ENCODE measurements at places on chromosomes 3 and 15.

DNA sequence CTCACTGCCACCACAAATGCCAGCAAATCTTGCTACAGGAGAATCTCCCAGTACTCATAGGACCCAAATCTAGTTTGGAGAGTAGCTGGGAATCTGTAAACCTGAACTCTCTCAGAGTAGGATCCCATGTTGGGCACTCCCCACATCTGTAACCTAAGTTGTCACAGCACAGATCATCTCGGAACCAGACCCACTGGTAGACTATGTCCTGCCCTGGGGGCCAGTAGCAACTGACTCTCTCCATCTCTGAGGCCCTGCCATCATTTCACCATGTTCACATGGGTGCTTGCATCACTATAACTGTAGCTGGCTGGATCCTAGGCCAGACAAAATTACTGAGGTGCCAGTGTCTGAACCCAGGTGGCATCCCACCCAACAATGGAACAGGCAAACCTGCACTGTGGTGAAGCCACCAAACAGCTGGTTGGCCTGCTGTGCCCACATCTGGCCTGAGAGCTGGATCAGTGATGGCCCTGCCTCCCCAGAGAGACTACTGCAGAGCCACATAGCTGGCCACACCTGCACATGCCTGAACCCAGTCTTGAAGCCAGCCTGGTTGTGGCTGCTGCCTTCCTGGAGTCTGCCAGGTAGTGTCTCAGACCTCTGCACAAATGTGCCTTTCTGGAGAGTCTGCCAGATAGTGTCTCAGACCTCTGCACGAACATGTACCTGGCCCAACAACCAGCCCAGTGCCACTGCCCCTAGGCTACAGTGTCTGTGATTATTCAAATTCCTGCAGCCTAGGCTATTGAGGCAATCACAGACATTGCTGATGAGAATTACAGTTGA, 82.0 kb downstream of the ISL2 start:
- no peak for DNase-seq

DNA sequence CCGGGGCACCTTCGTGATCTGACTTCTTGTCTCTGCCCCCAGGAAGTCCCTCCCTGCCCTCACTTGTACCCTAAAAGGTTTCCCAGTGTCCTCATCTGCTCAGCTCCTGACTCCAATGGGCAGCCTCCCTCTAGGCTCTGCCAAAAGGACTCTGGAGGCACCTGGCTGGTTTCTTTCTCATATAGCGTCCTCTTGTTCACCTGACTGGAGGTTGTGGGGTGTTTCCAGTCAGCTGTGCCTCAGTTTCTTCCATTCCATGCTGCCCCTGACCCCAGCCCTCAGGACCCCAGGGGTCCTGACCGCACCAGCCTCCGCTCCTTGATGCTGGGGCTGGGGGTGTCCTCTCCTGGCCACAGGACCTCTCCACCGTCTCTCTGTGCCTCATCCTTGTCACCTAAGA, 2.5 kb downstream of the PRR23E start:
- no peak for DNase-seq

DNA sequence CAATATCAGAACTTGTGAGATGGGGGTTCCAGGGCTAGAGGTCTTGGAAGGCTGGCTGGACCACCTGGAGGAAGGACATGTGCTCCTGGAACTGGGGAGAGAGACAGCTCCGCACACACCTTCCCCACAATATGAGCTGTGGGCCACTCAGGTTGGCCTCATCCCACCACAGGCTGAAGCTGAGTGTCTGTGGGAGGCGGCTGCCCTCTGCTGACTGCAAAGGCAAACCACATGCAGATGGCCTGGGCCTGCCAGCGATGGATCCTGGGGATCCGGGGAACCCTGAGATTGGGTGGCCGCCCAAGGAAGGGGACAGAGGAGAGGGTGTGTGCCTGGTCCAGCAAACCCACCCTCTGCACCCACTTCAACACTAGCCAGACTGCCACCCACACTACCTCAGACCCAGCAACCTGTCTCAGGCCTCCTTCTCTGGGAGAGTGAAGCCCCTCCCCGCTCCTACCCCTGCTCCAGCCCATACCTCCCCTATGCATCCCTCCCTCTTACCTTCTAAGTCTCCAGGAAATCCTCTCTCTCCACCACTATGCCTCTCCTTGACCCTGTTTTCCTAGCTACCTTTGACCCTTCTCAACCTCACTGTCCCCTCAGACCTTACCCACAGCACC, 44.8 kb downstream of the CYP11A1 start:
- peak; percentile 36 for DNase-seq

- no peak for DNase-seq
These were observed 1.8 kb downstream of the GASK1A start for GRCh38 chr3:42980909-42981308.

DNA sequence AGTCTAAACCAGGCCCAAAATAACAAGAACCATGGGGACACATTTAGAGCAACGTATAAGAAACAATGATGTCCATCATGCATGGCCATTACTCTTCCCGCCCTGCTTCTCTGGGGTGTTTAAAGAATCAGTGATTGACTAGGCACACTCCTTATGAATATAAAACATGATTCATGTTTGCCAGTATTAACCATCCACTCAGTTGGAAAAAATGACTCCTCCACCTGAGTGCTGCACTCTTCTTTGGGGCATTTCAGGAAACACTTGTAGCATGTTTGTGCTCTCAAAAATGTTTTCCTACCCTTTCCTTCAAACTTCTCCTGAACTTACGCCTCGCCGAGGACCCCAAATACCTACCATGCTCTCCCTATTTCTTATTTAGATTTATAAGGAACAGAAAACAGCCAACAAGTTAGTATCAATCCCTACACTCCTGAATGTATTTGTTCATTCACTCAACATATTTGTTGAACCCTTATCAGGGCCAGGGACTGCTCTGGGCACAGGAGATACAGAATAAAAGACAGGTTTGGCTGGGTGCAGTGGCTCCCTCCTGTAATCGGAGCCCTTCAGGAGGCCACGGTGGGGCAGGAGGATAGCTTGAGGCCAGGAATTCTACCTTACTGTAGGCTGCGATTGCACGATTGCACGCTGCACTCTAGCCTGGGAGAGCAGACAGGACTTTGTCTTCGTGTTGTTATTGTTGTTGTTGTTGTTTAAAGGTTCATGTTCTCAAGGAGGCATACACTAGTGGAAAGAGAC, 137.0 kb downstream of the TMCO5A start:
- DNase-seq: no peak

DNA sequence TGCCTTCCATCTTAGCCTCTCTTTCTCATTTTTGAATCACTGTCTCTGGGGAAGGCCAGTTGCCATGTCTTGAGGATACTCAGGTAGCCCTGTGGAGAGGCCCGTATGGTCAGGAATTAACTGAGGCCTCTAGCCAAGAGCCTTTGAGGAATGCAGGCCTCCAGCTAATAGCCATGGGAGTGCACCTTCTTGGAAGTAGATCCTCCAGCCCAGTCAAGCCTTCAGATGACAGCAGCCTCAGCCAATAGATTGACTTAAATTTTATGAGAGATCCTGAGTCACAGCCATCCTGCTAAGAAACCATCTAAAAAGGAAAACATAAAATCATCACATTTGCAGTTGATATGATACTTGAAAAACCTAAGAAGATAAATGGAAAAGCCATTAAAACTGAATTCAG, 112.5 kb upstream of the BNIP2 start:
- no peak for DNase-seq

DNA sequence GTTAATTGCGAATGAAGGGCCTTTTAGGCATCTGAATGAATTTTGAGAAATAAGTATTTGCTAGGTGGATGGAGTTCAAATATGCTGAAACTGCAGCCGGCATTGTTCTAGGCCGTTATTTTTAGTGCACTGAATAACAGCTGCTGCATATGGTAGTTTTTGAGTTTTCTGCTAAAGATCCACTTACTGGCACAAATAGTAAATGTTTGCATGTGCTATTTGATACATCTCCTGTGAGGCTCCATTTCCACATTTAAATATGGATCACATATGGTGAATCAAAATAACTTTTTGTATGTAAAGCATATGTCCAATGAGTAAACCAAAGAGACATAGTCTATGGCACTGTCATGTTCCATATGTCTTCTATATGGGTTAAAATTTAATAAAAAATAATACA, 56.7 kb upstream of the CNTN4 start:
- no peak for DNase-seq

GRCh38 chr3:38370861-38371260, 24.3 kb downstream of the XYLB start:
- DNase-seq: no peak

DNA sequence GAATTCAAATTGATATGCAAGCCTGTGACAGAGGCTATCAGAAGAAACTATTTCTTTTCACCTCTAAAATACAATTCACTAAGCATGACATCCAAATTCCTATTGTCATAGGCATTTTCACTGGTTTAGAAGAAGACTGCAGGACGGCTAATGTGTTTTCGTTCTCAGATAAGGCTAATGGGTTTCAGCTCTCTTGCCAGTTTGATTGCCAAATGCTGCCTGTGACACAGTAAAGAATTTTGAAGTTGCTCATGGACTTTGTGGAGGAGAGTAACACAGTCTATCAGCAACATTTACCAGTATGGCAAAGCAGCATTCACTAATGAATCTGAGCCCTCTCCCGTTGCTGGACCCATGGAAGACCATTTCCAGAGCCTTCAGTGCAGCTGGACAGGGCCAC, 948.1 kb downstream of the FHIT start:
- DNase-seq: no peak

GRCh38 chr15:77010312-77010686, 15.4 kb downstream of the PSTPIP1 start:
- no peak for DNase-seq

DNA sequence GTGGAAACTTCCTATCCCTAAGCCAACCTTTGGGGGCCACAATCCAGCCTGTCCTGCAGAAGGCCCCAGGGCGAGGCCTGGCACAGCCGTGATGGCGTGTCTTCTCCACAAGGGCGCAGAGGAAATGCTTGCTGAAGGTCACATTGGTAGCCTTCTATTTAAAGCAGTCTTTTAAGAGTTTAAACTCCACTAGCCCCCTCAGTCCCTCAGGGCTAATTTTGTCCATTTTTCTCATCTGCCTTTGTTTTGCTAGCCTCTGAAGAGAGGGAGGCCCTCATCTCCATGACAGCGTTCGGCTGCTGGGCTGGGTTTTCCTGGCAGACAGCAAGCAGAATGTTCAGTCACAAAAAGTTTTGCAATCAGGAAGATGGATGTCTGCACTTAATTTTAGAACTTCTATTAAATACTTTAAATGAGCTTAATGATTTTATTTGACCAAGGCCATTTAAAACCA, 40.8 kb downstream of the RARB start:
- peak; percentile 17 for DNase-seq

DNA sequence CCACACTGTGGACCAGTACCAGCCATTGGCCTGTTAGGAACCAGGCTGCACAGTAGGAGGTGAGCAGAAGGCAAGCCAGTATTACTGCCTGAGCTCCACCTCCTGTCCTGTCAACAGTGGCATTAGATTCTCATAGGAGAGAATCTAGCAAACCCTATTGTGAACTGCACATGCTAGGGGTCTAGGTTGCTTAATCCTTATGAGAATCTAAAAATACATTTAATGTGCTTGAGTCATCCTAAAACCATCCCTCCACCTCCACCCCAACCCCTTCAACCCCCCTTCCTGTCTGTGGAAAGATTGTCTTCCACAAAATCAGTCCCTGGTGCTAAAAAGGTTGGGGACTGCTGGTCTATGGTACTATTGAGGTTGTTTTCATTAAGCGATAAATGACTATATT, 49.3 kb upstream of the KCNAB1 start:
- DNase-seq: no peak

GRCh38 chr15:57649138-57649537, 57.4 kb upstream of the POLR2M start:
- no peak for DNase-seq

DNA sequence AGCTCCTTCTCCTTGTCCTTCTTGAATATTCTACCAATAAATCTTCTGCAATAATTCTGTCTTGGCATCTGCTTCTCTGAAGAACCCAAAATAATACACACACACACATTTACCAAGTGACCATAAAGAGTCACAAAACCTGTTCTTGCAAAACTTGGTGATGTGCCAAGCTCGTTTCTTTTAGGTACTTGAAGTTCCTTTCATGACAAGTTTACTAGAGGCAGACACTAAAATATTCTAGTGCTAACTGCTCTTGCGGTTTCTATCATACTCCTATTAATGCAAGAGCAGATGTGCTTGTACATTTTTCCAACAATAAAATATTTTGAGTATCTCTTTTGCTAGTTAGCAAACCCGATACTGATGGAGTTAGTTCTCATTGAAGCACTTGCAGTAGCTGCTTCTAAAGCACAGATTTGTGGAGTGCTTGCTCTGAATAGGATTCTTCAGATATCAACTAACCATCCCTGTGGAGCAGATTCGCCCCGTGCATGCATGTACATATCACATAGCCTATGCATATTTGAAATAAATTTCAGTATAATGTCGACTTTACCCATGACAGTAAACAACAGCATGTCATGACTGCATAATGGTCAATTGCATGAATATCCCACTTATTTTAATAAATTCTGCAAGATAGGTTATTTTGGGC, 23.2 kb downstream of the HHLA2 start:
- DNase-seq: no peak

GRCh38 chr3:61699622-61700021, 138.3 kb downstream of the PTPRG start:
- no peak for DNase-seq

DNA sequence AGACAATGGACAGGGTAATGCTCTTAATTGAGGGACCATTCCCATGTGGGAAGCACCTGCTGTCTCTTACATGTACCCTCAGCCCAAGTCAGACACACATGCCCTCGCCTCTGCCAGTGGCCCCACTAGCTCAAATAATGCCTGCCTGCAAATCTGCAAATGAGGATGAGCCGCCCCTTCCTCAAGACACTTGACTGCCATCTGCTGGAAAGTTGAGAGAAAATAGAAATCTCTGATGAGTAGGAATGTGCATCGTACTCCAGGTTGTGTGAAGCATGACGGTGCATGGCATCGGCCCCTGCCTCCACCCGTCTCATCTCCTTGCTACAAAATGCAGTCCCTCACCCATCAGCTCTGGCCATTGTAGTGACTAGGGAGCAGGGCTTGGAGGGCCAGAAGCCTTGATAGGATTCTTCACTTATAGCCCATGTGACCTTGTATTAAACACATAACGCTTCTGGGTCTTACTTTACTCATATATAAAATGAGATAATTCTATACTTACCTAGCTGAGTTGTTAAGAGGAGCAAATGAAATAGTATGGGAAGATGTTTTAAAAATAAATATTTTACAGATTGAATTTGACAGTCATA, 6.3 kb upstream of the SCN5A start:
- DNase-seq: peak; percentile 22

GRCh38 chr3:117355566-117355965, 646.0 kb downstream of the TUSC7 start:
- peak; percentile 42 for DNase-seq

- DNase-seq: no peak
These were observed 102.1 kb upstream of the ETV5 start for GRCh38 chr3:186210852-186211500.

DNA sequence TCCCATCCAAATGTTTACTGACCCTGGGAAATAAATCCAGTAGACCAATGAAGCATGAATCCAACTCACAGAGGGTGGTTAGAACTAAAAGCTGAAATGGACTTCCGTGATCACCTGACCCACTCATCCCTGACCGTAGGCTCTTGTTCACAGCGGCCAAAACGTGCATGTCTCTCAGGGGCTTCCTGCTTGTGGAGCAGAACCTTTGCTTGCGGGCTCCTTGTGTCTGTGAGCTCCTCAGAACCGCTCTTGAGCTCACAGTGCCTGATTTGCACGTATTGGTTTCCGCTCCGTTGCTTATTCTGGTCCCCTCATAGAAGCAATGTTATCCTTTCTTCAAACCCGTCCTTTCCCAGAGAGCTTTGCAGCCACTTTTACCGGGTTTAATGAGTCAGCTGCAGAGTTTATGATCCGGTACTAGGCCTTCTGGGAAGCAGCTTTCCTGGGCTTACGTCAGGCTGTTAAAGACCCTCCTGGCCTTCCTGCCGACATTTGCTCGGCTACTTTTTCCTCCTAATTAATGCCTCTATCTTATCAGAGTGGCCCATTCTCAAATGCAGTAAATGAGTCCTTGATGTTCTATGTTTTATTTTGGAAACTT, 35.4 kb downstream of the LIPC start:
- no peak for DNase-seq
